ENCODE measurements at places on chromosomes 16 and 17. TPM values are rescaled to one million over a fixed set of nuclear protein-coding genes. Genes with fewer than 3 reads are reported as not detected.
A peak's percentile ranks its signal among the peaks of the same experiment; 100 is the strongest.

Gene STX8
- total RNA-seq, result 45.9 TPM

Gene CACNA1G
- 0.07 TPM for total RNA-seq

Gene HEXIM2
- 7.0 TPM for total RNA-seq

Gene ITGAD
- total RNA-seq, result not detected

Gene SLC16A13
- total RNA-seq, result 12.4 TPM

DNA sequence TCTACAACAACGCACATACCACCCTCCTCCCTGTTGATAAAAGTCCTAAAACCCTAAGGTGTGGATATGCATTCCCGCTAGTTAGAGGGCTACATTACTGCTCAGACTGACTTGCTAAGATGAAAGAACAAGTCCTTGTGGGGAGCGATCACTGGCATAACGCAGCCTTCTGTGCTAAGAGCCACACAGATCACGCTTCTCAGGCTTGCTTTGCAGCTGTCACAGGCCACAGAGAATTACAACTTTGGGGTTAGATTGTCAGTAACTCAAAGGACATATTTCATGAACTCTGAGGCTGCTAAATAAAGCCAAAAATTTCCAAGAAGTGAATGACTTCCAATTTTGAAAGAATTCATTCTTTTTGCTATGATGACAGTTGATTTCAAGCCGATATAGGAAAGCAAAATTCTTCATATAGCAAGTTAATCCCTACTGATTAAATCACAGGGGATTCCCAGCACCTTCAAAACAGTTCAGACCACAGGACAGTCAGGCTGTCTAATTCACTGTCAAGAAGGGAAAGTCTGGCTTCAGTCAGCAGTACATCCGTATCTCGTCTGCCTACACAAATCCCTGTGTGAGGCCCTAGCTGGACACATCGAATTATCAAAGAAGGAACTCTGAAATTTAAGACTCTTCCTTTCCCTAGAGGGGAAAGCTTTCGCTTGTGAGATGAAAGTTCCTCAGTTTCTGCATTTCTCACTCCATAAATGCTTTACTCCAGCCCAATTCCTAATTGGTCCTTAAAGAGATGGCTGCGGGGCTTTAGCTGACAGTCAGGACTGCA, 107.1 kb downstream of the VPS53 start:
- peaks cover 6% of the 10 kb centered on the region for H3K4me1 ChIP-seq
- H3K27me3 ChIP-seq, result no peaks in the 10 kb centered on the region
- H3K4me3 ChIP-seq, result no peak overlapping the region
- no peak for DNase-seq

DNA sequence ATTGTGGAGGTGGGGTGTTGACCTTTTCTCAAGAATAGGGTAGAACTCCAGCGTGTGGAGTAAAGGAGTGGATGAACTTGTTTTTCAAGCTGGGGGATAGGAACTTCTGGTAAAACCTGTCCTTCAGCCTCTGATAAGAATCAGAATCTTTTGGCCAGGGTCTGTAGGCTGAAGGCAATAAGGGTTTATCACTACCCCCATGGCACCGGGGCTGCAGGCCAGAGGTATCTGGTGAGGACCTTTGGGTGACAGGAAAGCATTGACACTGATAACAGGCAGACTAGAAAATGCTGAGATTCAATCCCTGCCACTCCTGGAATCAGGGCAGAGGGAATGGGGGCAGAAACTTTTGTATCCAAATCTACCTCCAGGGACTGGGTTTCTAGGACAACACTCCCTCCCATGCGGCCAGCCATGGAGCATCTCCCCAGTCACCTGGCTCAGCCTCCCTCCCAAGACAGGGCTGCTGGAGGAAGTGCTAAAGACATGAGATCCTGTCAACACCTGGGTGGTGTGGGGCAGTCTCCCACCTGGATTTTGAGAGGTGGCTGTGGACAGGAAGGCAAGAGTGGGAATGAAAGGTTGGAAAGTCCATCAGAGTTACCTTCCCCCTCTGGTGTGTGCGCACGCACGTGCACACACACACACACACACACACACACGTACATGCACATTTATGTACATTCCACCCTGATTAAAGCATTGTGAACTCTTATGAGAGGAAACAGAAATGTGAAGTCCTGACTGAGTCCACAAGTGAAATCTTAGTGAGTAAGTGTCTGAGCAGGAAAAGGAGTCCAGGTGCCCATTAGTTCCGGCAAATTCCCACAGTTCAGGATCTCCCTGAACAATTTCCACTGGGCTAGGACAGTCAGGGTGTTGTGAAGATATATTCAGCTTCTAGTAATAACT, 53.1 kb upstream of the MARCHF10 start:
- no peak overlapping the region for H3K4me3 ChIP-seq
- no peaks in the 10 kb centered on the region for H3K36me3 ChIP-seq
- peaks cover 6% of the 10 kb centered on the region for H3K27me3 ChIP-seq
- no peak overlapping the region for H3K27ac ChIP-seq
- no peak for DNase-seq

DNA sequence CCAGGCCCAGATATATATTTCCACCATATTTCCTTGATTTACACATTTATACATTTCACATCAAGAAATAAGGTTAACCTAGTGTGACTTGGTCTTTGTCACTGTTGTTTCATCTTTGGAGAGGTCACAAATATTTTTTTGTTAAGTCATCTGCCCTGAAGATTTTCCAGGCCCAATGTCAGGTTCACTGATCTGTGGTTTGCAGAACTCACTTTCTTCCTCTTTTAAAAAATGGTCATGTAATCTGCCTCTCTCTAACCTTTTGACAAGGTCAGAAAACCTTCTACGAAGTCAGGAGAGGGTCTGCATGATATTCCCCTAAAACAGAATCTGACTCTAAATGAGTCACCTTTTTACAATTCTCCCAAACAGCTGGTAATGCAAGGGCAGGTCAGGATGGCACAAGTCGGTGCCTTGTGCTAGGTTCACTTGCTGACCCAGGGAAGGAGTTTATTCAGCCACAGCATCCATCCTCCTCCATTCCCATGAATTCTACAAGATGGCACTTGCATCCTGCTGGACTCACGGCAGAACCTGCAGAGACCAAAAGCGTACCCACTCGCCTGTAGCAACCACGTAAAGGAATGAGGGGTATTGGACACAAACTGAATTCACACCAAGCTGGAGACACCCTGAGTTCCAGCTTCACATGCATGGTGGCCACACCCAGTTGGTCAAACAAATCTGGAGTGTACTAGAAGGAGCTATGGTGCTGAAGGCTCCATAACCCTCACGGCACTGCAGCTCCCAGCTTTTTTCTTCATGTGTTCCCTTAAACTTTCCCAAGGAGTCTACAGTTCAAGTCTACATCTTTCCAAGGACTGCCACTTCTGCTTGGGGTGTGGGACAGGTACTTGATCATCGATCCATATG, 1.6 kb upstream of the KIAA0513 start:
- no peaks in the 10 kb centered on the region for H3K36me3 ChIP-seq
- no peak for DNase-seq
- peak overlapping the region; percentile 89 for H3K4me3 ChIP-seq
- peaks cover 32% of the 10 kb centered on the region for H3K4me1 ChIP-seq
- H3K27me3 ChIP-seq, result peaks cover 3% of the 10 kb centered on the region
- no peak overlapping the region for H3K27ac ChIP-seq

DNA sequence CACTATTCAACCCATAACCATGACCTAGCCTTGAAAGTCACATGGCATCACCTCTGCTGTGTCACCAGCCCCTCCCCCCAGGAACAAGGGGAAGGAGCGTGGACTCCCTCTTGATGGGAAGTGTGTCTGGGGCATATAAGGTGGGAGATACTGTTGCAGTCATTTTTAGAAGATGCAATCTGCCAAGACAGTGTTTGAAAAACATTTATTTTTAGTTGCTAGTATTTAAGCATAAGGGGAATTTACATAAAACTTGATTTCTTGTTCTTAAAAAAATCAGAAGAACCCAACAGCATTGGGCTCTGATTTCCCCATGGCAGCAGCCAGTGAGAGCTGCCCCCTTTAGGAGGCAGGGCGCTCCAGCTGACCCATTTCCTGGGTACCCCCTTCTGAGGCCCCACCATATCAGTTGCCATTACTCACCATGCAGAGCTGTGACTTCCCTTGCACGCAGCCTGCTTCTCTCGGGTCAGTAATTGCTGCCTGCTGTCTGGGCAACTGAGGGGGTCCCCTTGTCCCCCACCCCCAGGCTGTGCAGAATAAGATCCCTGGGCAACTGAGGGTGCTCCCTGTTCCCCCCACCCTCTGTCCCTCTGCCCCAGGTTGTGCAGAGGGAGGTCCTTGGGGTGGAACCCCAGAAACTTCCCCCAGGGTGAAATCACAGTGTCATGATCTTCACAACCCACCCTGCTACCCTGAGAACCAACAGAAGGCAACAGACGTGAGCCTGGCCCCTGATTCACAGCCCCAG, 11.8 kb upstream of the CDC42EP4 start:
- DNase-seq, result no peak
- H3K27me3 ChIP-seq, result peaks cover 4% of the 10 kb centered on the region
- no peaks in the 10 kb centered on the region for H3K4me1 ChIP-seq
- H3K27ac ChIP-seq, result no peak overlapping the region

DNA sequence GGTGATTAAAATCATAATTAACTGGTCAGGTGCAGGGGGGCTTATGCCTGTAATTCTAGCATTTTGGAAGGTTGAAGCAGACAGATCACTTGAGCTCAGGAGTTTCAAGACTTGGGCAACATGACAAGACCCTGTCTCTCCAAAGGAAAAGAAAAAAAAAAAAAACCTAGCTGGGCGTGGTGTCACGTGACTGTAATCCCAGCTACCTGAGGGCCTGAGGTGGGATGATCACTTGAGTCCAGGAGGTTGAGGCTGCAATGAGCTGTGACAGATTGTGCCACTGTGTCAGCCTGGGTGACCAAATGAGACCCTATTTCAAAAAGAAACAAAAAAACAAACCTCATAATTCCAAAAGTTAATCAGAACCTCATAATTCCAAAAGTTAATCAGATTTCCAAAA, 505.5 kb downstream of the CDH8 start:
- H3K27ac ChIP-seq, result no peak overlapping the region
- no peaks in the 10 kb centered on the region for H3K27me3 ChIP-seq
- H3K4me1 ChIP-seq, result no peaks in the 10 kb centered on the region
- H3K4me3 ChIP-seq, result no peak overlapping the region
- H3K36me3 ChIP-seq, result no peaks in the 10 kb centered on the region

DNA sequence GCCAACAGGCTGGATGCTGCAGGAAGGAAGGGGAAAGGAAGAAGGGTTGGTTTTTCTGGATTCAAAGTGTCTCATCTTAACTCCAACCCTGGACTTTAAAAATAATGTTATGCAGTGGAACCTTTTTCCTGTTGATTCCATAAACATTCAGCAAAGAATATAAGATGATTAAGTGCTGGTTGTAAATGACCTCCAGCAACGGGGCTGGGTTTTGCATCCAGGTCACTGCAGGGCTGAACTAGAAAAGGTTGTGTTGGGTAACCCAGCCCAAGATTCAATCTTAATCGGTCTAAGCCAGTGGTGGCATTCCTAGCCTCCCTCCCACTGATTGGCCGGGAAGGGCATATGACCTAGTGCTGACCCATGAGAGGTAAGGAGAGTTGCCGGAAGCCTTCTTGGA, 34.2 kb upstream of the PLCG2 start:
- no peak overlapping the region for H3K27ac ChIP-seq
- no peaks in the 10 kb centered on the region for H3K27me3 ChIP-seq
- no peak overlapping the region for H3K4me3 ChIP-seq
- no peaks in the 10 kb centered on the region for H3K36me3 ChIP-seq
- H3K4me1 ChIP-seq, result peaks cover 22% of the 10 kb centered on the region

DNA sequence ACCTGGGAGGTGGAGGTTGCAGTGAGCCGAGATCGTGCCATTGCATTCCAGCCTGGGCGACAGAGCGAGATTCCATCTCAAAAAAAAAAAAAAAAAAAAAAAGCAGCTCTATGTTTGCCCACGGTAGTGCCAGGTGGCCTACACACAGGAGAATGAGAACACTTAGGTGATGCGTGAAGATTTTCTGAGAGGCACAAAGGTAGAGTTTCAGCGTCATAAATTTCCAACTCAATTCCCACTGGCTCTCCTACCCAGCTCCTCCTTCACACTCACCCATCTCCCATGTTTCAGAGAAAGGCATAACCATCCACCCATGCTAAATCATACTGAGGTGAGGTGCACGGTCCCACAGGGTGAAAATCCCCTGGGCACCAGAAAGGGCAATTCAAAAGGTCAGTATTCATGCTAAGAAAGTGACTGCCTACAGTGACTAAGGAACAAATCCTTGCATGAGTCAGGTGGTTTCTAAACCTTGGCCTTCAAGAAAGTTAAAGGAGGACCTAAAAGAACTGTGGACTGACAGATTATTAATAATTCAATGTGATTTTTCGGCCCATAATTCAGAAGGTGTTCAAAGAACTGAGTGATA, 4.8 kb downstream of the DCAKD start:
- H3K4me3 ChIP-seq, result no peak overlapping the region
- peaks cover 17% of the 10 kb centered on the region for H3K36me3 ChIP-seq
- no peaks in the 10 kb centered on the region for H3K27me3 ChIP-seq

- peaks cover 10% of the 10 kb centered on the region for H3K27me3 ChIP-seq
- no peak overlapping the region for H3K27ac ChIP-seq
- H3K4me1 ChIP-seq, result peaks cover 4% of the 10 kb centered on the region
- H3K4me3 ChIP-seq, result no peak overlapping the region
Measured at GRCh38 chr17:19991252-19991885, 13.7 kb upstream of the AKAP10 start.

All from activated CD4-positive, alpha-beta T cell treated with anti-CD3 and anti-CD28 coated beads, Interleukin-2, amount 10 ng/mL, durations not matched to agents 24 days and 14 days (primary cell).